Glomerular endothelial cell (primary cell): ENCODE measurements at places on chromosomes 16 and 17.

DNA sequence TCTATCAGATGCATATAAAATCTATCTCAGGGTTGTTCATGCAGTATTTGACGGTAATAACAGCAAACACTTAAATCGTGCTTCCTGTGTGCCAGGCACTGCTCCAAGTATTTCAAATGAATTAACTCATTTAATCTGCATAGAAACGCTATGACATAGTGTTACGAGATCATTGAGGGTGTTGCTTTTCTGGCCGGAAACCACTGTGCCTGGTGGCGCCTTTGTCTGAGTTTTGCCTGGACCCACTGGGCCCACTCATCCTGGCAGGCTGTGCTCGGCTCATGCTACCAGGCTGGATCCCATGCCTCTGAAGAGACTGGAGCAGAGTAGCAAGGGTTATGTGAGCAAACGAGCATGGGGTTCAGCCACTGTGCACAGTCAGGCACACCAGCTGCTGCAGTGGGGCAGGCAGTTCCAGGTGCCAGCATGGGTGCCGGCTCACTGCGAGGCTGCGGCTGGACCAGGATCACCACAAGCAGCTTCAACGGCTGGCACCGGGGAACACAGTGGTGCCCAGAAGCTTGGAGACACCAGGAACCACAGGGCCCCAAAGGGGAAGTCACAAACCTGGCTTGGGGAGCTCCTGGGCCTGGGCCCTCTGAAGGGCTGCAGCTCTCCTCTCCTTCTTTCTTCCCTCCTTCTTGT, 45.9 kb upstream of the CLEC19A start:
- DNase-seq = no peak

GRCh38 chr16:51557670-51558069, 406.6 kb upstream of the SALL1 start:
- DNase-seq = no peak

DNA sequence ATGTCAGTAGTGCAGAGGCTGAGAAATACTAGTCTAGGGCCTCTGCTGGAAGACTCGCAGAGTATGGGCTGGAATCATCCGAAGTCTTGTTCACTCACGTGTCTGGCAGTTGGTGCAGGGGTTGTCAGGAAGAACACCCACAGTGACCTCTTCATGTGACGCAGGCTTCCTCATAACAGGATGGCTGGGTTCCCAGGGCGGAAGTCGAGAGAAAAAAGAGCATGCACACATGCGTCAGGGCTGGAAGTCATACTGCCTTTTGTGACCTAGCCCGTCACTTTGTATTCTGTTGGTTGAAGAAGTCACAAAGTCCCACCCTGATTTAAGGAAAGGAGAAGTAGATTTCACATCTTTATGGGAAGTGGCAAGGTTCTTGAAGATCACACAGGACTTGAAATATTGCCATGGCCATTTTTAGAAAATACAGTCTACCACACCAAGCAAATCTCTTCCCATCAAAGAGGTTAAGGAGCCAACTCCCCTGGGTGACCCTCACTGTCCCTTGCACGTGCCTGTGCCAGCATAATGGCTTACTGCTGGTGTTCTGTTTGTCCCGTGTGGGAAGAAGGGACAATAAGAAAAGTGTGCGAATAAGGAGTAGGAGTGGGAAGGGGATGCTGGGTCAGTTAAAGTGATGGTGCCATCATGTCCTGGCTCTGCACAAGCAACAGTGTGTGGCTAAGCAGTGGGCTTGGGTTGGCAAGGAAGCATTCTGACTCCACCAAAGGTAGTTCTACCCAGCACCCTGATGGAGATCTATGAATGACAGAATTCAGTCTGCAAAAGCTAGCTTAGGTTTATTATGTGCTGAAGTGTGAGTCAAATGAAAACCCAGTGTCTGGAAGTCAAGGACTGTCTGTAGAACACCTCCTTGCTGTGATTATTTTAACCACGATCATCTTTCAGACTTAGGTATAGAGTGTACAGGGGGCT, 28.1 kb downstream of the HEATR3 start:
- peak; percentile 18 for DNase-seq

GRCh38 chr17:57919918-57920317, 35.3 kb downstream of the CUEDC1 start:
- no peak for DNase-seq

GRCh38 chr16:29820730-29821642, 724 bp downstream of the MVP start:
- no peak for DNase-seq
